Stimulated activated CD4-positive, alpha-beta T cell treated with anti-CD3 and anti-CD28 coated beads, TNF-alpha, amount 100 ng/mL, for 1 hour (primary cell): ENCODE measurements at places on chromosomes 4 and X.

GRCh38 chr4:188976644-188977115 lies 837.4 kb downstream of the TRIML1 start:
- DNase-seq = no peak

- DNase-seq = no peak
Measured at GRCh38 chr4:71441186-71442169, 102.7 kb downstream of the SLC4A4 start.

- DNase-seq = no peak
Measured at GRCh38 chr4:7372673-7373072, 62.1 kb downstream of the PSAPL1 start.

GRCh38 chr4:150510176-150510865 lies 71.6 kb upstream of the MAB21L2 start:
- no peak for DNase-seq

GRCh38 chrX:78979789-78980464 lies 34.7 kb downstream of the P2RY10 start:
- no peak for DNase-seq
